ENCODE measurements at places on chromosomes 4 and X.

GRCh38 chr4:154973244-154974035 lies 192.4 kb downstream of the RBM46 start:
- DNase-seq, result no peak

- DNase-seq, result no peak
Observed at GRCh38 chr4:135927651-135928050, 1604.6 kb downstream of the PCDH18 start.

DNA sequence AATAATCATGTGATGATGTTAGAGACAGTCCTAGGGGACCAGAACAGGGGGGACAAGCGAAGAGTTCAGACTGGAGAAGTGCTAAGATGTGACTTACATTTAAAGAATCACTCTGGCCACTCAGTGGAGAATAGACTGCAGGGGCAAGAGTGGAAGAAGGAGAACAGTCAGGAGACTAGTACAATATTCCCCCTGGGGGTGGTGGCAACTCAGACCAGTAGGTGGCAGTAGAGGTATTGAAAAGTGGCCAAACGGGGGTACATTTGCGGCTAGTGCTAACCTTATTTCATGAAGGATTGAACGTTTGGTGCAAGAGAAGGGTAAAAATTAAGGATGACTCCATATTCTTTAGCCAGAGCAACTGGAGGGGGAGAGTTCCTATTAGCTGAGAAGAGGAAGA lies 2.7 kb upstream of the BMX start:
- DNase-seq, result peak; percentile 60

DNA sequence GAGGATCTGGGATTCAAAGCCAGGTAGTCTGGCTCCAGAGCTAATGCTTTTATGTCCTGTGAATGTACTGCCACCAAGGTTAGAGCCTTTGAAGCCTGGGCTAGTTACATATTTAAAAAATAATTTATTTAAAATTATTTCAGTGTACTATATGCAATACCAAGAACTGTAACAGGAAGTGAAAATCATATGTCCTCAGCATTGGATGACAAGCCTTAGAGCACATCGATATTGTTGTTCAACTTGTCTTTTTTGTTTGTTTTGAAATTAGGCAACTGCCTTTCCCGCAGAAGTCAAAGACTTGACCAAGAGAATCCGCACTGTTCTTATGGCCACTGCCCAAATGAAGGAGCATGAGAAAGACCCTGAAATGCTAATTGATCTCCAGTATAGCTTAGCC lies 73.1 kb upstream of the IL13RA1 start:
- DNase-seq, result no peak

DNA sequence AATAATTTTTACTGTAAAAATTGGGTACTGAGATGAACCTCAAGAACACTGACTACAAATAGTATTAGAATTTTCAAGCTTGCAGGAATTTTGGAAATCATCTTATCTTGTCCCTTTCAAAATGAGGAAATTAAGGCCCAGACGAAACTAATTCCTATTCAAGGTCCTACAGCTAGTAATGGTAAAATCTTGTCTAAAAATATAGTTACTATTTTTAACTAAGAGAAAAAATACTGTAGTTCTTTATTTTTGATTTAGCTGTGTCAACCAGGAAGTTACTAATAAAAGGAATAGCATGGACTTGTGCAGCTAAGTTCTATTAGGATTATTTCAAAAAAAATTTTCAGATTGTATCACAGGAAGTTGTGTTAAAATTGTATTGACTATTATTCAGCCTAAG lies 12.7 kb downstream of the PRIMPOL start:
- DNase-seq, result no peak

DNA sequence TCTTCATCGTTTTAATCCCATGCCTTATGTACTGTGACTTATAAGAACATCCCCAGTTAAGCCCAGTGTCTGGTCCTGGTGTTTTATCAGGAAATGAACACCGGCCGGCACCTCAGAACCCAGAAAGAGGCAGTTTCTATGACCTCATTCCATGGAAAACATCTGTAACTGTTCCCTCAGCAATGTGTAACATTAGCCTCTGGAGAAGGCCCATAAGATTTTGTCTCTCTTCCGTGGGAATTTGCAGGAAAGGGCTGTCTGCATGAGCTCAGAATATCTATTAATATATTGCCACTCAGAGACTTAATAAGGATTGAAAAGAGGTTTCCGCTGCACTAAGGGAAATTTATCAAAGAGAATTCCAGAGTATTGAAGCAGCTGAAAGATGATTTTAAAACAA lies 3.1 kb upstream of the TCEANC start:
- DNase-seq, result no peak

DNA sequence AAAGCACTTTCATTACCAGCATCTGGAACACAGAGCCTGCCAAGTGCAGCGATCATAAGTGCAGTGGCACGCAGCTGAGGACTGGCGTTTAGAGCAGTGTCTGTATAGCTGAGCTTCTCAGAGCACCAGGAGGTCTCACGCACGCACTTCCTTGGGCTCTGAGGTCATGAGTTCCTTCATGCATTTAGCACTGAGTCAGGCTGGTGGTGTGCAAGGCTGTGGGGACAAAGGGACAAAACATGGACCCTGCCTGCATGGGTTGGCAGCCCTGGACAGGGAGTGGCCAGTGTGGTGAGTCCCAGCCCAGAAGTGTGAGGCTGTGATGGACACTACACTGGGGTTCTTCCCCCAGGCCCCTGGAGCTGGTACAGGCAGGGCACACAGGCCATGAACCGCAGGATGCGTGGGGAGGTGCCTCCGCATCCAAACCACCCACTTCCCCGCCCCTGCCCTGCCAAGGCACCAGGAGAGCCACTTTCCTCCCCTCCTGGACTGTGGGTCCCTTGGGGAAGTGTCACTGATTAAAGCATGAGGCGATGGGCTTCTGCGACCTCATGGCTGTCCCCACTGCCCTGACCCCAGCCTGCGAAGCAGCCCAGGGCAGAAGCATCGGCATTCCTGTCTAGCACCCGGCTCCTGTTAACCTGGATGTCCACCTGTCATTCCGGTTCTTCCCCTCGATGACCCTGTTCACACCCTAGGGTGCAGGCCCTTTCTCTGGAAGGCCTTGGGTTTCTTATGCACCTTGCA lies 37.2 kb upstream of the GPR78 start:
- peak; percentile 30 for DNase-seq

DNA sequence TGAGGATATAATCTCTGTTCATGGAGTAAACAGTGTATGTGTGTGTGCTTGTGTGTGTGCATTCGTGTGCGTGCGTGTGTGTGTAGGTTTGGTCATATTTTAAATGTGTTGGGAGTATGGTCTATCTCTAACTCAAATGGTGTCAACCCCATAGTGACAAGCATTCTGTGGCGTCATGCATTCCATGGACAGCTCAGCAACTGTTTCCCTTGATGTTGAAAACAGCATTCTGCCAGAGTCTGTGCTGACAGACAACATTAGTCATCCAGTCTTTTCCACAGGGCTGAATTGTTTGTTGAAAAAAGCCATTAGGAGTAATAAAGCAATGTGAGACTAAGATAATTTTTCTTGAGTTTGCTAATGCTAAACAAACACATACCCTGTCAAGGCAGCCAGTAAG lies 706.6 kb downstream of the PCDH19 start:
- DNase-seq, result no peak

DNA sequence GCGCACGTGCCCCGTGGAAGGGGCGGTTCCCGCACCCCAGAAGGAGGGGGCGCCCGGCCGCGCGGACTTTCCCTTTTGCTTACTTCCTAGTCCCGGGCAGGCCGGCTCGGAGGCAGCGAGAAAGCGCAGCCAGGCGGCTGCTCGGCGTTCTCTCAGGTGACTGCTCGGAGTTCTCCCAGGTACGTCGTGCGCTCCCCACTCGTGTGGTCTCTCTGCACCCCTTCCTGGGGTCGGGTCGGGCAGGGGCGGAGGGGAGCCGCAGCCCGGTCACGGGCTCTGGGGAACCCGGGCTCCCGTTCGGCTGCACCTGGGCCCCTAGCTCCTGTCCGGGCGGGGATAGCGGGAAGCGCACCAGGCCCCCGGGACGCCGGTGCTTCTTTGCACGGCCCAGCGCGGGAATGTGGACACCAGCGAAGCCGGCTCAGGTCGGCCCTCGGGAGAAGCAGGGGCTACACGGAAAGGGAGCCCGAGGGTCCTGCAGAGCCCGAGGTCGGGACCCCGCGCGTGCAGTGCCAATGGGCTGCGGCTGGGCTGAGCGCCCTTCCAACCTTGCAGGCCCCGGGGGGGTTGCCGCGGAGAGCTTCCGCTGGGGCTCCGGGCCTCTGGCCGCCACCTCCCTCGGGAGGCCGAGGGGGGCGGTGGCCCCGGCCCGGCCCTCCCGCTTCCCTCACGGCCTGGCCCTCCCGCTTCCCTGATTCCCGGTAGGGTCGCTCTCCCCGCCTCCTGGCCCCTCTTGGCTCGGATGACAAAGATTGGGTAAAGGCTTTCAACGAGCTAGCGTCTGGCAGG lies at the start of gene TLR2:
TLR2 (plus strand) TSS at position 99 of the 789 bp plus-strand sequence. CDS start 18,628 bp downstream, outside the sequence.
- peak; percentile 63 for DNase-seq

- DNase-seq, result no peak
Observed at GRCh38 chr4:68984947-68985346, 33.3 kb upstream of the UGT2A3 start.
